Vein endothelial cell (primary cell): ENCODE measurements at places on chromosomes 4 and X. TPM values are rescaled to one million over a fixed set of nuclear protein-coding genes. Genes with fewer than 3 reads are reported as not detected.

The EPGN gene
- 0.29 and 0.65 TPM in 2 replicates for total RNA-seq

The WWC2 gene
- total RNA-seq = 30.7 and 31.1 TPM in 2 replicates

The AREG gene
- total RNA-seq = 0.29 TPM in 1 of 2 replicates, not detected in the other

The JAKMIP1 gene
- not detected in 2 replicates for total RNA-seq

The GRPEL1 gene
- total RNA-seq = 30.4 and 37.5 TPM in 2 replicates

The FGFRL1 gene
- 19.5 and 25.8 TPM in 2 replicates for total RNA-seq

The CXCL8 gene
- 63.4 and 175 TPM in 2 replicates for total RNA-seq

The TSC22D3 gene
- total RNA-seq = 9.6 and 20.6 TPM in 2 replicates

The EDA2R gene
- 4.2 and 7.5 TPM in 2 replicates for total RNA-seq

The UGT2B7 gene
- not detected in 2 replicates for total RNA-seq

The CTAG2 gene
- not detected in 2 replicates for total RNA-seq

The ZAR1 gene
- total RNA-seq = 0.19 TPM in 1 of 2 replicates, not detected in the other

The MAN2B2 gene
- 17.7 and 19.9 TPM in 2 replicates for total RNA-seq

The SPANXB1 gene
- total RNA-seq = not detected in 2 replicates

The RBM47 gene
- 0.10 TPM in 1 of 2 replicates, not detected in the other for total RNA-seq

The RFC1 gene
- 43.8 and 49.6 TPM in 2 replicates for total RNA-seq

The NEUROG2 gene
- not detected in 2 replicates for total RNA-seq

The MGAT4D gene
- not detected in 2 replicates for total RNA-seq

The SPOCK3 gene
- 0.10 TPM in 1 of 2 replicates, not detected in the other for total RNA-seq

The ZFP42 gene
- not detected in 2 replicates for total RNA-seq

The SYN1 gene
- total RNA-seq = not detected in 2 replicates

The PNMA5 gene
- not detected in 2 replicates for total RNA-seq

The TMPRSS11B gene
- total RNA-seq = not detected in 2 replicates

The SERPINA7 gene
- total RNA-seq = not detected in 2 replicates

The LSM6 gene
- total RNA-seq = 18.9 and 19.9 TPM in 2 replicates

The MAGEA3 gene
- total RNA-seq = not detected in 2 replicates

The UGDH gene
- 53.9 and 62.6 TPM in 2 replicates for total RNA-seq

The CYTL1 gene
- total RNA-seq = 44.1 and 101 TPM in 2 replicates

The ARMCX1 gene
- 23.8 and 26.2 TPM in 2 replicates for total RNA-seq

The RAB33A gene
- 0.10 and 0.65 TPM in 2 replicates for total RNA-seq
